Kidney tubule cell (primary cell): ENCODE measurements at places on chromosomes 16 and 17.

DNA sequence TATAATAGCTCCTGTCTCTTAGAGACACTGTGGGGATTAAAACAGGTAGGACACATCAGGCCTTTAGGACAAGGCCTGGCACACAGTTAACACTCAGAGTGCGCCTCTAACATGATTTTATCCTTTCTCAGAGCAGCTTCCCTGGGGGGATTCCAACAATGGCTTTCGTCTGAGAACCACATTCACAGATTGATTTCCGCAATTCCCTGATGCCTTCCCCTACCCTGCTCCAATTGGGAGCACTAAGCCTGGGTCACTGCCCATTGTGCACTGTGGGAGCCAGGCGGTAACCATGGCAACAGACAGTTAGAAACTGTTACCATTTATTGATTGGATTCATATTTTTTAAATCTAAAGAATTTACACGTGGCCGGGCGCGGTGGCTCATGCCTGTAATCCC, 5.9 kb upstream of the ALKBH5 start:
- DNase-seq = no peak

GRCh38 chr16:67150047-67150832, 558 bp downstream of the B3GNT9 start:
- peak; percentile 25 for DNase-seq

- no peak for DNase-seq
Observed at GRCh38 chr17:37827905-37828650, 83.2 kb upstream of the HNF1B start.

DNA sequence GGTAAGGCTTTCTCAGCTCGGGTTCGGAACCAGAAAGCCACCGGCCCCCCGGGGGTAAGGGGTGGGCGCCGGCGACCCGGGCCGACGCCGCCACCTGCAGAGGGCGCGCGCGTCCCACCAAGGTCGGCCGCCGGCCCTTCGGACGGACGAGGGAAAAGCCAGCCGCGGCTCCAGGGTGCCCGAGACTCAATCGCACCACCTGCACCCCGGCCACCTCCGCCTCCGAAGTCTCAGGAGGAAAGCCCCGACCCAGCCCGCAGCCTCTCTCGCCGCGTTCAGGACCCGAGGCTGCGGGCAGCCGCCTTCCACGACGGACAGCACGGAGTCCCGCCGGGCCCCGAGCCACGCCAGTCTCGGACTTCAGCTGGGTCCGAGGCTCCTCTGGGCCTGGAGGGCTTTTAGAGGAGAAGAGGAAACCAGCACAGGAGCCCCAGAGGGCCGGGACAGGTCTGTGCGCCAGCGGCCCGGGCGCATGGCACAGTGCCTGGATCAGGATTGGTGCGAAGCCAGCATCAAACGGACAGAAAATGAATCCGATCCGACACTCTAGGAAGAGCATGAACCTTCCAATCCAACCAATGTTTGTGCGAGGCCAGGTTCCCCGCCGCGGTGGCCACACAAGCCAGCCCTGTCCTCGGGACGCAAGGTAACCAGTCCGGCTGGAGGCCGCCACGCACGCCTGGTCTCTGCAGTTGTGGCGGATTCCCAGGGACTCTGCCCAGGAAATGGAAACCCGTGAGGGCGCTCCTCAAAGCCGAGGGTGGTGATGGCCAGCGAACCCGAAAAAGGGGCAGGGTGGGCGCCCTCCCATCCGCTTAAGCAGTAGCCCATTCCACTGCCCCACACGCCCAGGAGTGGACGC, 6.7 kb downstream of the CBX8 start:
- peak; percentile 31 for DNase-seq

DNA sequence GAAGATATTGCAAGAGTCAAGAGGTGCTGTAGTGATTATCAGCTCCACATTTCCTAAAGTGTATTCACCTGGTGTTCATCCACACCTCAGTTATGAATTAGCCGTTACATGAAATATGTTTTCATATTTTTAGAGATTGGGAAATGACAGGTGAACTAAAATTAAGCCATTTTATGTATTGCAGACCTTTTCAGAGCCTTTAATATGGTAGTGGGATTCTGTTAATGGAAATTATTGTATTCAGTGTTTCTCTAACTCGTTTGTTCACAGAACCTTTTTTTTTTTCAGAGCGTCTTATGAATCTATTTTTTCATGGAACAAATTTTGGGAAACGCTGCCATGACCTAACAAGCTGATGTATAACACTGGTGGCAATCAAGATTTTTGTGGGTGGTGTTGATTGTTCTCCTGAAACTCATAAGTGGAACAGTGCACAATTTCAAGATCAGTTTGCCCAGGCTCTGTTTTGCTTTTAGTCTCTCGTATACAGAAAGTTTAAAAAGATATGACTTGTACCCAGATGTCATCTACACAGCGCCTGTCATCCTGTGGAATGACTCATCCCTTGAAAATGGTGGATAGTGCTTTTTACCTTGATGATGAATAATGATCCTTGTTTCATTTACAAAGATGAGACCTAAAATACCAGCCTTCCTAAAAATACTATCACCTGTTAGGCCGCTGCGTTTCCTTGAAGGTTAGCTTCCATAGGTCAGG, 88.8 kb downstream of the ARHGAP44 start:
- no peak for DNase-seq

DNA sequence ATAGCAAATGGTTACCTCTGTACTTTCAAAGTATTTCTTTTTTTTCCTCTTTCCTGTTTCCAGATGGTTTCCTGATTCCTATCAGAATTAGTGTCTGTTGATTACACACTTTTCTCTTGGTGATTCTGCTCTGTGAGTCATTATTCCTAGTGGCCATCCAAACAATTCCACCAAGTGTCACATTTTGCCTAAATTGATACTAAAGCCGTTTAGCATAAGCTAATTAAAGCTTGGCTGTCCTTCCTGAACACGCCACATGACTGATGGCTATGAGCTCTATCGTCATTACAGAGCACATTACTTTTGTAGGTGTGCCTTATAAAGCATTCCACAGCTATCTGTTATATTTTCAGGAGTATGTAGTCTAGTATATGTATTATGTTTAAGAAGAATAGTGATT, 671.2 kb downstream of the CDH8 start:
- no peak for DNase-seq

- no peak for DNase-seq
Observed at GRCh38 chr16:47986031-47986430, 169.8 kb downstream of the ABCC12 start.

DNA sequence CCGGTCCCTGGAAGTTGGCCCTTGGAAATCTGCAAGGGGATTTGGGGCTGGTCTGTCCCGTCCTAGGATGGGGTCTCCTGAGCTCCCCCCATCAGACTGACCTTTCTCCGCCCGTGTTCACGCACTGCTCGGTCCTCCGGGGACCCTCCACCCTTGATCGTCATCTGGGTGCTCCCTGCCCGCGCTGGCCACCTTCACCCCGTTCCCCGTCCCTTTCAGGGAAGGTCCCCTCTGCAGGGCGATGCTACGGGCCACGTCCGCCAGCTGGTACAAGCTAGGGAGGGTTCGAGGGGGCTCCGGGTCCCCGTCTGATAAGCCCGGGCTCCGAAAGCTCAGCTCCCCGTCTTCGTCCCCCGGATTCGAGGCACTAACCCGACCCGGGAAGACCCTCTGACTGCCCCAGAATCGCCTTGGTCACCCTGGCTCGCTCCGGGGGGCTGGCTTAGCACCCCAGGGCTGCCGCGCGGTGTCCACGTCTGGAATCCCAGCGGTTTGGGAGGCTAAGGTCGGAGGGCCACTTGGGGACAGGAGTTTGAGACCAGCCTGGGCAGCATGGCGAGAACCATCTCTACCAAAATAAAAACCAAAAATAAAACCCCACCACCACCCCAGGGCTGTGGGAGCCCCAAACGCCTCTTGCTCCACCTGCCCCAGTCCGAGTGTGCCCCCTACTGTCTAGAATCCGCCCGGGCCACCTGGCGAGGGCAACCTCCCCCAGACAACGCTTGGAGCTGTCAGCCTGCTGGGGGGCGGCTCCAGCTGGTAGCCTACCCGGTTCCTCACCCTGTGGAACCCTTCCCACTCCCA, 1.1 kb upstream of the SLC43A2 start:
- DNase-seq = peak; percentile 59

DNA sequence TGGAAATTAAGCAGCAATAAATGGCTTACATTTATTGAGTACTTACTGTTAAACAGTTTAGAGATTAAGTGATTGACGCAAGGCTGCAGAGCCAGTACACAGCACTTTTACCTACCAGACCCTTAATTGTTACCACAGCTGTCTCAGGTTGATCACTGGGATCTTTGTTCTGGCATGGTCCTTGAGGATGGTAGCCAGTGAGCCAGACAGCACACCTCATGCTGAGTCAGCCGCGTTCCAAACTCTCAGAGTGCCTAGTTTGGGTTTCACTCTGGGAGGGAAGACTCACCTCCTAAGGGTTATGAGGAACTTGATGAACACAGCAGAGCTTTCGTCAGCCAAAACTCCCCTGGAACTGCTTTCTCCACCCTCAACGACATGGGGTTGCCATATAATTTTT, 20.4 kb downstream of the CDH3 start:
- DNase-seq = peak; percentile 93

DNA sequence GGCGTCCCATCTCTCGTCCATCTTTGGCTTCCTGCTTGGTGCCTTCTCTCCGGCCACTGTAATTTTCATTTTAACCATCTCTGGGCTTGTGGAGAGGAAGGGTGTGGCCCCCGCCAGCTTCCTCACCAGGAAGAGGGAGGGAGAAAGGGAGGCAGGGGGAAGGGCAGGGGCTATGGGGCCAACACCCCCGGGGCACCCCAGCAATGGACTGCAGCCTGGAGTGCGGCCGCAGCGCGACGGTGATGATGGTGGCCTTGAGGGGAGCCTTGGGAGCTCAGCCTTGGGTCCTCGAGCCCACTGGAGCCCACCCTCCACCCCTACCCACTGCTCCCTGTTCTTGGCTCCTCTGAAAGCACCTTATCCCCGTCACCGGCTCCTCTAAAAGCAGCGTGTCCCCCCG, 9.5 kb downstream of the METRNL start:
- DNase-seq = no peak

DNA sequence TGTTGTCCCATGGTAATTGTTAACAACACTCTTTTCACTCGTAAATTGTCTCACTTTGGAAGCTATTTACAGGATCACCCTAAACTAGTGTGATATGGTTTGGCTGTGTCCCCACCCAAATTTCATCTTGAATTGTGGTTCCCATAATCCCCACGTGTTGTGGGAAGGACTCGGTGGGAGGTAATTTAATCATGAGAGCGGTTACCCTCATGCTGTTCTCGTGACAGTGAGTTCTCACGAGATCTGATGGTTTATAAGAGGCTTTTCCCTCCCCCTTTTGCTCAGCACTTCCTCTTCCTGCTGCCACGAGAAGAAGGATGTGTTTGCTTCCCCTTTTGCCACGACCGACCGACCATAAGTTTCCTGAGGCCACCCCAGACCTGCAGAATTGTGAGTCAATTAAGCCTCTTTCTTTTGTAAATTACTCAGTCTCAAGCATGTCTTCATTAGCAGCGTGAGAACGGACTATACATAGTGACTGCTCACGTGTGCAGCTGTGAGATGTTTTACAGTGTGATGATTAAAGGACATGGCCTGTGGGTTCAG, 34.4 kb downstream of the DNAH3 start:
- DNase-seq = no peak

- DNase-seq = no peak
Observed at GRCh38 chr16:49469930-49470451, 96.4 kb downstream of the C16orf78 start.

DNA sequence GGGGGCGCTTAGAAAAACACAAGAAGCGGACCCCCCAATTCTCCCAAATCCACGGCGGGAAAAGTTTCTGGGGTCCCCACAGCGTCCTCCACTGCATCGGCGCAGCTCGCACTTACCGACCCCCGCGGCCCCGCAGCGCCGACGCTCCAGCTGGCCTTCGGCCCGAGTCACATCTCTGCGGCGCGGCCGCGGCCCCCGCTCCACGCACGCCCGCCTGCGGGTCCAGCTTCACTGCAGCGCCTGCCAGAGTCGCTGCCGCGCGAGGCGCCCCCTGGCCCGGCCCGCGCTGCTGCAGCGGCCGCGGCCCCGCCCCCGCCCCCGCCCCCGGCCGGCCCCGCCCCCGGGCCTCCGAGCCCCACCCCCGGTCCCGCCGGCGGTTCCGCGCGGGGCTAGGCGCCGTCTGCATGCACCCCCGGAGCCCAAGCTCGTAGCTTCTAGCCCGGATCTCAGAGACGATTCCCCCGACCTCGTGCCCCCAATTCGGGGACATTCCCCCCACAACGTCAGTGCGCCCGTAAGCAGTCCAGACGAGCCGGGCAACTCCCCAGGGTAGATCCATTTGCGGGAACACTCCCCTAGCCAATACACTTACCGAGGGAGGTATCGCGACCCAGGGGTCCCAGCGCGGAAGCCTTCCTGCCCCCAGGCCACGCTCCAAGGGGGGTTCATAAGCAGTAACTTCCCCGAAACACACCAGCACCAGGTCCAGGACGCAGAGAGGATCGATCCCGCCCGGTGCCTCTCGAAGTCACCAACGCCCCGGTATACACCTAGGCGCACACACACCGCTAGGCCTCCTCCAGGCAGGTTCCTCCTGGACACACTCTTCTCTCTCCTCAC, at the start of gene GPRC5B:
Gene GPRC5B (minus strand): TSS at position 238 of the 840 bp plus-strand sequence. CDS start 12,003 bp downstream, outside the sequence.
- DNase-seq = peak; percentile 19

DNA sequence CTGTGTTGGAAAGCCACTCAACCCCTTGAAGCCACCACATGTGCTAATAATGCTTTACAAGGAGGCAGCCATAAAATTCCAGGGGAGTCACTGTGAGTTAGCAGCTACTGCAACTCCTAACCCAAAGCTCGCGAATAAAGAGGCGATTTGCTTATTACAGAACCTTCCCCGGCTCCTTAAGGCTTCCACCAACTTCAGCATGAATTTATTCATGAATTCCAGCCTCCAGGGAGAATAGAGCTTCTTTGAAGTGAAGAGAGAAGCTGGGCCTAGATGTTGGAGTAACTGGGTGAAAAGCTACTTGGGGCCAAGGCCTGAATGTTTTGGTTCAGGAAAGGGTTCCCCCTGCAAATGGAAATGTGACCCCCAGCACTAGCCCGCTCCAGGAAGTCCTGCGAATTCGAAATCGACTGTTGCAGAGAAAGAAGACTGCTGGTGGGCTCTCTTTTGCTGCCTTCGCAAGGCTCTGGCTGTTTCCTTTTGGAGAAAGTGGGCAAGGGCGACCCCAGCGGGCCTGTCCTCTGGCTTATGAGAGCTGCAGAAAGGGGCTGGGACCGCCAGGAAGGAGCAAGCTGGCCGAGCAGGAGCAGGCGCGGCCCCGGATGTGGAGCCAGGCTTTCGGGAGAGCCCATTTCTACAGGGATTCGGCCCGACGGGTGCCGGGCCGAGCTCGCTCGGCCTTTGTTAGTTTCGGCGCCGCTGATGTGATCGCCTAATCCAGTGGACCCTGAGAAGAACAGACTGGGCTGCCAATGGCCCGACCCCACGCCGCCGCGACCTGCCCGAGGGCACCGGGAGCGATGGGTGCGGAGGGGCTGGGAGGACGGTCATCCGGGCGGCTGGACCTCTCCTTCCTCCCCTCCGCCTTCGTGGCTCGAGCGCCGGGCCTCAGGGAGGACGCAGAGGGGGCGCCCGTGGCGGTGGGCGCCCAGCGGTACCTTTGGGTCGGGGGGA, 7.6 kb downstream of the CBX8 start:
- DNase-seq = no peak

GRCh38 chr16:54657709-54658102, 273.0 kb upstream of the IRX5 start:
- DNase-seq = no peak

GRCh38 chr16:80663078-80663477, 122.3 kb downstream of the DYNLRB2 start:
- no peak for DNase-seq
